ENCODE measurements at places on chromosomes 11 and 22. TPM values are rescaled to one million over a fixed set of nuclear protein-coding genes. Genes with fewer than 3 reads are reported as not detected.

GRCh38 chr22:43080616-43081015 is 8.6 kb downstream of the TTLL1 start:
- no peak overlapping the region for H3K27ac ChIP-seq
- no peaks in the 10 kb centered on the region for H3K27me3 ChIP-seq
- no peaks in the 10 kb centered on the region for H3K36me3 ChIP-seq
- no peak overlapping the region for H3K4me3 ChIP-seq
- no peak for DNase-seq

Gene HBG2
- total RNA-seq, result not detected

DNA sequence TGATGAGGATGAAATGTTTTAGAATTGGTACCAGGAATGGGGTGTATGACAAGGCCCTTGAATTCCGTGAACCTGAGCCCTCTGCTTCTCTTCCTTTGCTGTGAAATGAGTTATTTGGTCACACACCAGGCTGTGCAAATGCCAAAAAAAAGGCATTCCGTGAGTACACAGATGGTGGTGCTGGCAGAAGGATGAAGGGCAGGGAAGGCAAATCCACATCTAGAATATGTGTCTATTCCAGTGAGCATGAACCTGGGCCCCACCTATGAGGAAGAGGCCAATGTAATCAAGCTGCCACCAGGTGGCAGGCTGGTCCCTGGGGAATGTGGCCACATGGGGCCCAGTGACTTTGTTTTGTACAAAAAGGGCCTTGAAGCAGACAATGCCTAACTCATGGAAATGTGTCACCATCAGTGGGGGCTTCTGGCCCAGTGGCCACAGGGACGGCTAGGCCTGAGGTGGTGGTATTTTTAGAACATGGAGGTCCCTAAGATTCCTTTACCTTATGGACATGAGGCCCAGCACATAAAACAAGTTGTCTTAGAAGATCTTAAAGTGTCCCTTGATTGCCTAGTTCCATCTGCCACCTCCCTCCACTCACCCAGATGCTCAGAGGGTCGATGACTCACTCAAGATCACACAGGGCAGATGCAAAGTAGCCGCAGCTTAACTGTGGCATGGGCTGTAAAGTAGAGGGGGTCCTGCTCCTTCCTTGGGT is 3.9 kb upstream of the RNF215 start:
- no peak overlapping the region for H3K27ac ChIP-seq
- H3K4me3 ChIP-seq, result no peak overlapping the region
- no peaks in the 10 kb centered on the region for H3K36me3 ChIP-seq
- peak; percentile 73 for DNase-seq

Gene SERPIND1
- 1.3 TPM for total RNA-seq

DNA sequence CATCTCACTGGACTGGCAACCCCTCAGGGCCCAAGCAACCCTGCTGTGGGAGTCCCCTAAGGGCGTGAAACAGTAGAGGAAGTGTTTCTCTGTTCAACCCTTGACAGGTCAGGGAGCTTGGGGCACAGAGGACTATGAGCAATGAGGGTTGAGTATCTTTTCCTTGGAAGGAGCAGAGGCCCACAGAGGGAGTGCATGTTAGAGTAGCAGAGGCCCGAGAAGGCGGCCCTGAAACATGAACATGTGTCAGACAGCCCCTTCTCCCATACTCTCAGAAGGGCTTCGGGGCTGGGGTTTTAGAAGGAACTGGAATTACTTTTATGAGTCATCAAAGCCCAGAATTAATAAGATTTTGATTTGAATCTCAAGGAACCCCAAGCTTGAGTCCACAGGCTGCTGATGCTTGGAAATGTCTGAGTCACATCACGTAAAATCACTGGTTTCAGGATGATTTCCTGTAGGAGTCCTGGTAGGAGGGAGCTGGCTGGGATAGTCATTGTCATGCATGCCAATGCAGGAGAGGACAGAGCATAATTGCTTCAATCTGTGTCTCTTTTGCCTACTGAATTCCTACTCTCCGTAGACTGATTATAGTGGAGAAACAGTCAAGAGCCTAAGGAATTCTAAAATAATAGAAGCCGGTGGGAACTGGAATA is 22.6 kb downstream of the C11orf71 start:
- no peaks in the 10 kb centered on the region for H3K4me1 ChIP-seq
- peak; percentile 34 for DNase-seq
- H3K27me3 ChIP-seq, result no peaks in the 10 kb centered on the region
- H3K27ac ChIP-seq, result no peak overlapping the region
- H3K4me3 ChIP-seq, result no peak overlapping the region

GRCh38 chr22:39349967-39350726 is at the start of gene SYNGR1:
Gene SYNGR1 (plus strand): TSS chr22:39349991. CDS start chr22:39350011, 20 bp downstream.
- H3K27me3 ChIP-seq, result no peaks in the 10 kb centered on the region
- H3K36me3 ChIP-seq, result no peaks in the 10 kb centered on the region
- peak within 1 kb of the TSS; percentile 64 for H3K4me3 ChIP-seq
- DNase-seq, result peak; percentile 62
- H3K27ac ChIP-seq, result no peak within 1 kb of the TSS

GRCh38 chr11:72587696-72588095 is 86.5 kb downstream of the PDE2A start:
- H3K27me3 ChIP-seq, result peaks cover 95% of the 10 kb centered on the region
- no peak overlapping the region for H3K4me3 ChIP-seq
- no peaks in the 10 kb centered on the region for H3K4me1 ChIP-seq
- no peak for DNase-seq
- H3K36me3 ChIP-seq, result no peaks in the 10 kb centered on the region
- no peak overlapping the region for H3K27ac ChIP-seq

DNA sequence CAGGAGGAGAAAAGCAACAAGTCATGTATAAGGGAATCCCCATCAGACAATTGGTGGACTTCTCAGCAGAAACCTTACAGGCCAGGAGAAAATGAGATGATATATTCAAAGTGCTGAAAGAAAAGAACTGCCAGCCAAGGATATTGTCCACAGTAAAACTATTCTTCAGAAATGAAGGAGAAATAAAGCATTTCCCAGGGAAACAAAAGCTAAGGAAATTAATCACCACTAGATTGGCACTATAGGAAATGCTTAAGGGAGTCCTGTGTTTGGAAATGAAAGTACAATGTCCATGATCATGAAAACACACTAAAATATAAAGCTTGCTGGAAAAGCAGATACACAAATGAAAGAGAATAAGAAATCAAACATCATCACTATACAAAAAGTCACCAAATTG is 282.0 kb downstream of the BLID start:
- no peak for DNase-seq
- no peaks in the 10 kb centered on the region for H3K36me3 ChIP-seq
- no peak overlapping the region for H3K4me3 ChIP-seq
- H3K4me1 ChIP-seq, result no peaks in the 10 kb centered on the region

Gene GGTLC2
- not detected for total RNA-seq

DNA sequence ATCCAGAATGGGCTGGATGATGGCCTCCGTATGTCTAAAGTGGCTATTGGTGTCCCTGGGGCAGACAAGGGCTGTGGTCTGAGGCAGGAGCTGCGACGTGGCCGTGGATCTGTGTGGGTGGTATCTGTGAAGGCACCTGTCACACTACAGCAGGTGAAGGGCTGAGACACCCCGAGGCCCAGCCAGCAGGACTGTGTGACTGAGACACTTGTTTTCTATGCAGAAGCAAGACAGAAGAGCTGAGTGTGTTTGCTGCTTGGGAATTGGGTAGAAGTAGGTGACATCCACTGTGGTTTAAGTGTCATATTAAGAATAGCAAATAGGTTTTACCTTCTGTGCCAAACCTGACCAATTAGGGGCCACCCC is 35.0 kb downstream of the AMPD3 start:
- H3K36me3 ChIP-seq, result no peaks in the 10 kb centered on the region
- no peaks in the 10 kb centered on the region for H3K4me1 ChIP-seq
- H3K4me3 ChIP-seq, result no peak overlapping the region
- H3K27me3 ChIP-seq, result peaks cover 5% of the 10 kb centered on the region
